ENCODE measurements at places on chromosomes 7 and 10.
A peak's percentile ranks its signal among the peaks of the same experiment; 100 is the strongest.

DNA sequence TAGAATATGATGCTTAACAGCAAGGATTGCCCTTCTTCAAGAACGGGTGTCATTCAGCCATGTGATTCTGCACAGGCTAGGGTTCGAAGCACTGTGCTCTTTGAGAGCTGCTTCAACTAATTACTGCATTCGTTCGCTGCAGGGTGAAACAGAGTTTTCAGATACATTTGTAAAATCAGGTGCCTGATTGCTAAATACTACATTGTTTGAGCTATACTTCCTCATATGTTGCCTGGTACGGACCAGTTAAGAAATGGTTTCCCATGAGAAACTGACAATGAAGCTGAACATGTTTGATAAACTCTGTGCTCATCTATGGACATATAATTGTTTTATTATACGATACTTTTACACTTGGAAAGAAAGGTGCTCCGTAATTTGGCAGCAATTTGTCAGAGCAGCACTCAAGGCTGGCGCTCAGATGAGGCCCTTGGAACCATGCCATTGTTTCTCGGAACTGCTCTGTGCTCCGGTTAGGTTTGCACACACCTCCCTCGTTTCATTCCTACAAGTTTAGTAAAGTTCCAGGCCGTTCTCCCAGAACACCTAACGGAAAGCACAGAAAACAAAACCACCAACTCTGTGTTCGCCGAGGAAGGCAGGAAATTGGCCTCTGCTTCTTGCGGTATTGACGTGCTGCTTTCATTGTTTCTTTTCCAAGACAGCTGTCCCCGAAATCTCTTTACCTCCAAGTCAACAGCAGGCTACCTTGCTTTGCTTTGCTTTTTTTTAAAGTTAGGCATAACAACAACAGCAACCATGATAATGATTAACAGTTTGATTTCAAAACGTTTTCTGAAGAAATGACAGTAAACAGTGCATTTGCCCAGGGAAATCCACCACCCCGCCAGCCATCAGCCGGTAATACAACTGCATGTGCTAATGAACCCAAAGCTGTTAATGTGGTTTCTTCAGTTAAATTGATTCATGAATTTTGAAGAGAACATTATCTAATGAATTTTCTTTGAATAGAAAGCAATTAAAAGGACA lies 206.9 kb downstream of the EBF3 start:
- DNase-seq, result no peak

DNA sequence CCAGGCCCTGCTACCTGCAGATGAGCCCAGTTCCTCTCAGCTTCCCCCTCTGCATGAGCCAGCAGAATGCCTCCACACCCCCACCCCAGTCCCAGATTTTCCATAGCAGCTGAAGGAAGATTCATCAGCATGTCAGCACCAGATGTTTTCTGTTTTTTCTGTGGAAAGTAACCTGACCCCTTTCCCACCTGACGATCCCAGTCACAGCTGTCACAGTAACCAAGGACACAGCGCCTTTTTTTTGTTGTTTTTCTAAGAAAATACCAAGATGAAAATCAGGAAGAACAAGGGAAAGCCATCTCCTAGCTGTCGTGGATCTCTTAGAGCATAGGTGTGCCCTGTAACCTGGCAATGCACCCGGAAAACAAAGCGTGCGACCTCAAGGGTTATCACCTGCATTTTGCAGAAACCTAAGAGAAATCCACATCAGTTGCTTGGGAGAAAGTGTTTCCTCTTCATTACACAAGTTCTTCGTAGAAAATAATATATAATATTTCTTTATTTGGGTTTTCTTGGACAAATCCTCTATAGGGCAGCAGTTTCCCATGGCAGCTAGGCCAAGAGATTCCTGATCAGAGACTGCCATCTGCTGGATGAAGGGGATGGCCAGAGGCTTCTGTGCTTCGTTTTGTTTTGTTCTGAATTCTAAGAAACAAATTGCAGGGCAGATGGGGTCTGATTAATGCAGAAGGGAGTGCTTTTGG lies 401.9 kb downstream of the TNS3 start:
- DNase-seq, result peak; percentile 76

DNA sequence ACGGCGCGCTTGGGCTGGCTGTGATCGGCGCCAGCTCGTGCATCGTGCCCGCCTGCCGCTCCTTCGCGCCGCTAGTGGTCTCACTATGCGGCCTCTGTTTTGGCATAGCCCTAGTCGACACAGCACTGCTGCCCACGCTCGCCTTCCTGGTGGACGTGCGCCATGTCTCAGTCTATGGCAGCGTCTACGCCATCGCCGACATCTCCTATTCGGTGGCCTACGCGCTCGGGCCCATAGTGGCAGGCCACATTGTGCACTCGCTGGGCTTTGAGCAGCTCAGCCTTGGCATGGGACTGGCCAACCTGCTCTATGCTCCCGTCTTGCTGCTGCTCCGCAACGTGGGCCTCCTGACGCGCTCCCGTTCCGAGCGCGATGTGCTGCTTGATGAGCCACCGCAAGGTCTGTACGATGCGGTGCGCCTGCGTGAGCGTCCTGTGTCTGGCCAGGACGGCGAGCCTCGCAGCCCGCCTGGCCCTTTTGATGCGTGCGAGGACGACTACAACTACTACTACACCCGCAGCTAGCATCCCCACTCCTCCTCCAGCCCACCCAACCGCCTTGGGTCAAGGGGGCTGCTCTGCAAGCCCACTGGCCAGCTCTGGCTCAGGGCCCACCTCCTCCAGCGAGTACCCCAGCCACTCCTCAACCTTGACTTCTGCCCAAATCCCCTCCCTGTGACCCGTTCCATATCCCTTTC lies 1.9 kb downstream of the SLC18A3 start:
- DNase-seq, result no peak

DNA sequence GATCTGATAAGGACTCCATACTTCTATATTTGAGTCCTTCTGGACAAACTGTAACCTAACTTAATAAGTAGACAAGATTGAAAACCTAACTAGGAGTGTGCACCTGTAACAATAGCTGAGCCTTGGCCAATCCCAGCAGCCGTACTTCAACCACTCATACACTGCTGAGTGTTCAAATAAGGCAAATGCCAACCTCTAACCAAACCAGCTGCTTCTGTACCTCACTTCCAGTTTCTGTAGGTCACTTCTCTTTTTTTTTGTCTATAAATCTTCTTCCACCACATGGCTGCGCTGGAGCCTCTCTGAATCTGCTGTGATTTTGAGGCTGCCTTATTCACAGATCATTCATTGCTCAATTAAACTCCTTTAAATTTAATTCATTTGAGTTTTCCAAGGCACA lies 753.2 kb downstream of the DNAJB9 start:
- no peak for DNase-seq

DNA sequence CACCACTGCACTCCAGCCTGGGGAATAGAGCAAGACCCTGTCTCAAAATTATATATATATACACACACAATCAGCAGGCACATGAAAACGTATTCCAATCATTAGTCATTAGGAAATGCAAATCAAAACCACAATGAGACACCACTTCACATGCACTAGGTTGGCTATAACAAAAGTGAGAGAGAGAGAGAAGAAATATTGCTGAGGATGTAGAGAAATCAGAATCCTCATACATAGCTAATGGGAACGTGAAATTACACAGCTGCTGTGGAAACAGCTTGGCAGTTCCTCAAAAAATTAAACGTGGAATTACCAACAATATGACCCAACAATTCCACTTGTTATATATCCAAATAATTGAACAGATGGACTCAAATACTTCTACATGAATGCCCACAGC lies 43.3 kb upstream of the CNNM1 start:
- peak; percentile 10 for DNase-seq

- DNase-seq, result no peak
Observed at GRCh38 chr7:4818000-4818794, 42.8 kb downstream of the AP5Z1 start.

DNA sequence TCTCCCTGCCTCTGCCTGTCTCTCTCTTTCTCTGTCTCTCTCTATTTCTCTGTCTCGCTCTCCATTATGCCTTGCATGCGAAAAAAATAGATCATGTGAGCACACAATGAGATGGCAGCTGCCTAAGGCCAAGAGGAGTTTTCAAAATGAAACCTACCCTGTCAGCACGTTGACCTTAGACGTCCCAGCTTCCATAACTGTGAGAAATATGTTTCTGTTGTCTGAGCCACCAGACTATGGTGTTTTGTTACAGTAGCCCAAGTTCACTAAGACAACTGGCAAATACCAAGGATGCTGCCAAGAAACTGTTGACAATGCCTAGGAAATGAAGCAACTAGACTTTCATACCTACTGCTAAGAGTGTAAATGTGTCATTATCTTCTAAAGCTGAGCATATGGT lies 70.6 kb upstream of the PLXDC2 start:
- DNase-seq, result no peak

DNA sequence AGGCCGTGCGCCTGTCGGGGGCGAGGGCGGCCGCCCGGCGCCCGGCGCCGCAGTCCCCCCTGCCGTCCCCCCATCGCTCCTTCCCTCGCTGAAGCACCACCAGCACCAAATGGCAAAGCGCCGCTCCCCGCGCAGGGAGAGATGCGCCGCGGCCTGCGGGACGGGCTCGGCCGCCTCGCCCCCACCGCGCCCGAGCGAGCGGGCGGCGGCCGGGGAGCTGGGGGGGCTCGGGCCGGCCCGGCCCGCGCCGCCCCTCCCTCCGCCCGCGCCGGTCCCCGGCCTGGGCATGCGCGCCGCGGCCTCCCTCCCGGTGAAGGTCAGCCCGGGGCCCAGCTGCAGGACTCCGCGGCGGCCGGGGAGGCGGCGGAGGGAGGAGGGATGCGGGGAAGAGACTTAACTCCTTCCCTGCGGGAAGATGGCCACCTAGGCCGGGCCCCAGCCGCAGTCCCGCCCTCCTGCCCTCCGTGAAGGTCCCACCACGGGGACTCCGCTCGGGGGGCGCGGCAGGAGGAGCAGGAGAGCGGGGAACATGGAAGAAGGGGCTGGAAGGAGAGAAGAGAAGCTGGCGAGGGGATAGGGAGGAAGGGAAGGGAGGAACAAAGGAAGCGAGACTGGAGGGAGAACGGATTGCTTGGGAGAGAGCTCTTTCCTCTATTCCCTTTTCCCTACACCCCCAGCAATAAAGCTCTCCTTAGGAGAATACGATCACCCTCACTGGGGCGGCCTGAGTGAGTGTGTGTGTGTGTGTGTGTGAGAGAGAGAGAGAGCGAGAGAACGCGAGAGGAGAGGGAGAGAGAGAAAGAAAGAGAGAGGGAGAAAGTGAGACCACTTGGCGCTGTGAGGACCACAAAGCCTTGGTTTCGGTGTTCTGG lies 3.4 kb upstream of the SMARCD3 start:
- peak; percentile 26 for DNase-seq

GRCh38 chr10:132898391-132899053 lies 43.8 kb downstream of the CFAP46 start:
- no peak for DNase-seq

DNA sequence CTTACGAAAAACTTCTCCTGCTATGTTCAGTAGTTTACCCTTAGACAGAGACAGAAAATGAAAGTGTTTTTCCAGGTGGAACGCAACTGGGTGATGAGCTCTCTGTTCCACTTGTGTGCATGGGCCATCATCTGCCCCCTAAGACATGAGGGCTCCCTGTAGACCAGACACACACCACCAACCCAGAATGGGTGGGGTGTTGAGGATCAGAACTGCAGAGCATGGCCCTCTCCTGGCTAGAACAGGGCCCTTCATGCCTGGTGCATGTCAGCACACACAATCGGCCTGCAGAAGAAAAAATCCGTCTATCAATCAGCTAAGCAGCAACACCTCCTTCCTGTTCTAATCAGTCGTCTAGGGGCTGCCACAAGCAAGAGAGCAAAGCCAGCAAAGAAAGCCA lies 186.2 kb upstream of the INHBA start:
- no peak for DNase-seq

GRCh38 chr7:142405122-142405765 lies 147.4 kb upstream of the PRSS58 start:
- DNase-seq, result no peak

- DNase-seq, result no peak
Observed at GRCh38 chr10:131641231-131641630, 259.6 kb upstream of the PPP2R2D start.

- DNase-seq, result no peak
Observed at GRCh38 chr10:44757551-44758205, 153.5 kb upstream of the TMEM72 start.

DNA sequence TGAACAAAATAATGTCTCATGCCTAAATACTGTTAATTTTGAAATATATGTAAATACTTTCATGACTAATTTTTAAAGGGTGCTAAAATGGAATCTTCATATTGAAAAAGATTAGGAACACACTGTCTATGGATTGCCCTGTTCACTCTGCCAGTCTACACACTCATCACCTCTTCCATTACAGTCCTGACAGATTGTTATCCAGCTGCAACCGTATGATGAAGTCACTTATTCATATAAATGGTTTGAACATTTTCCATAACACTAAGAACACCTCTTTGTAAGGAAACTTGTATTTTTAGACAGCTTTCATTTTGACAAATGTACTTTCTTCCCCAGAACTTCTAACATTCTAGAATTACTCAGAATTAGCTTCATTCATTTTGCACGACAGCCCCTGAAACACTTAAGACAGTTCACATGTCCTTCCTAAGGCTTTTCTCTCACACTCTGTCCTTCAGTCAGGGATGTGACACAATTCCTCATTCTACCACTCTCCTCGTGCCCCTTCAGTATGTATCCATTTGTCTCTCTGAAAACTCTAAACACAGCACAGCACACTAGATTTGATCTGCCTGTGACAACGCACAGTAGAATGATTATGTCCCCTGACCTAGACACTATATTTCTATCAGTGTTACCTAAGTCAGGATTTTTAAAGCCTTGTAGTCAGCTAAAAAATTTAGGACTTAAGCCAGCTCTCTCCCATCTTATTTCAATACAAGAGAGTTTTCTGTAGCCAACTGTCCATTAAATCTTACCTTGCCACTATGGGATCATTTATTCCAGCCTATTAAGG lies 71.9 kb downstream of the ORC5 start:
- DNase-seq, result no peak

GRCh38 chr10:44946205-44946604 lies 13.4 kb upstream of the RASSF4 start:
- DNase-seq, result peak; percentile 25

- DNase-seq, result no peak
Observed at GRCh38 chr7:11336432-11336831, 362.8 kb downstream of the PHF14 start.
